ENCODE measurements at places on chromosomes 3 and 15.

- no peak overlapping the region for H3K4me3 ChIP-seq
- no peak overlapping the region for H3K27ac ChIP-seq
- no peak for DNase-seq
- H3K36me3 ChIP-seq: peaks cover 13% of the 10 kb centered on the region
These were observed 256.4 kb upstream of the TPM1 start for GRCh38 chr15:62785881-62786828.

- no peak for DNase-seq
- no peak overlapping the region for H3K4me3 ChIP-seq
- no peaks in the 10 kb centered on the region for H3K27me3 ChIP-seq
- no peaks in the 10 kb centered on the region for H3K36me3 ChIP-seq
- no peaks in the 10 kb centered on the region for H3K4me1 ChIP-seq
These were observed 191.7 kb downstream of the GOLGA6L6 start for GRCh38 chr15:20349774-20350498.

GRCh38 chr3:193590088-193590856 lies 2.7 kb upstream of the OPA1 start:
- H3K27ac ChIP-seq: no peak overlapping the region
- peaks cover 7% of the 10 kb centered on the region for H3K4me1 ChIP-seq

DNA sequence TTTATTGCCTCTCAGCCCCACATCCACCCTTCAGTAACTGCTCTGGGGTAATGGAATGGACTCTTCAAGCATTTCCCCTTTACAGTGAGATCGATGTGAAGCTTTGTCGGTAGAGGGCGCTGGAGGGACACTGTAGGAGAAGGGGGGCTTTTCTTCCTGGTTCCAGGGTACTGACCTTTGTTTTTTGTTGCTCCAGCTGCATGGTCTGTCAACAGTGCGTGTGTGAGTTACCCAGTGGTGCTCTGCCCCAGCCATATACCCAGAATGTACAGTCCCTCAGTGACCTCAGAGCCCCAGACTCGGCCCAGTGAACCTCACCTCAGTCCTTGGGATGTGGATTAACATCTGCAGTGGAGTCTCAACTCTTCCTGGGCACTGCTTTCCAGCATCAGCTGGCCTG lies 180.3 kb upstream of the TSC22D2 start:
- peaks cover 11% of the 10 kb centered on the region for H3K4me1 ChIP-seq
- no peaks in the 10 kb centered on the region for H3K27me3 ChIP-seq
- no peak overlapping the region for H3K27ac ChIP-seq
- DNase-seq: peak; percentile 10
- H3K4me3 ChIP-seq: no peak overlapping the region

GRCh38 chr3:189593581-189593980 lies 37.6 kb upstream of the TP63 start:
- DNase-seq: no peak
- no peak overlapping the region for H3K27ac ChIP-seq
- no peaks in the 10 kb centered on the region for H3K27me3 ChIP-seq

DNA sequence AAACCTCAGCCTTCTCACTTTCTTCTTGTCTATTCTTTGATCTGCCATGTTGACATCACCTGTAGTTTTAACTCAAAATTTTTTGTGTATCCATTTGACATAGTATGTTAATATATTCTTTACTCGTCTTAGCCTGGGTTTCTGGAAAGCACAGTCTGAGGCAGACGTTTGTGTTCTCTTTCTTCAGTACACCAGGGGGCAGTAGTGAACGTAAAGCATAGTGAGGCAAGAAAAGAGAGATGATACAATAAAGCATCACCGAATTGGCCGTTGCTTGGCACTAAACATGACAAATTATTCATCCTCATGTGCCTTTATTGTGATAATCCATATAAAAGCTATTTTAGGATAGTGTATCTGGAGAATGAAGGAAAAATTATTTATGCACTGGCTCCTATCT lies 141.0 kb upstream of the MYRIP start:
- no peak for DNase-seq
- H3K4me3 ChIP-seq: no peak overlapping the region
- no peaks in the 10 kb centered on the region for H3K36me3 ChIP-seq

GRCh38 chr3:56753206-56753820 lies 48.4 kb downstream of the ARHGEF3 start:
- H3K4me3 ChIP-seq: no peak overlapping the region
- H3K27me3 ChIP-seq: no peaks in the 10 kb centered on the region
- H3K36me3 ChIP-seq: no peaks in the 10 kb centered on the region
- peaks cover 22% of the 10 kb centered on the region for H3K4me1 ChIP-seq
- no peak overlapping the region for H3K27ac ChIP-seq

- no peak overlapping the region for H3K27ac ChIP-seq
These were observed 353.5 kb downstream of the MCTP2 start for GRCh38 chr15:94584833-94585244.

GRCh38 chr3:106842151-106842550 lies 535.1 kb upstream of the CCDC54 start:
- no peak overlapping the region for H3K4me3 ChIP-seq
- H3K27ac ChIP-seq: no peak overlapping the region
- H3K36me3 ChIP-seq: no peaks in the 10 kb centered on the region
- H3K27me3 ChIP-seq: no peaks in the 10 kb centered on the region
- peaks cover 11% of the 10 kb centered on the region for H3K4me1 ChIP-seq

DNA sequence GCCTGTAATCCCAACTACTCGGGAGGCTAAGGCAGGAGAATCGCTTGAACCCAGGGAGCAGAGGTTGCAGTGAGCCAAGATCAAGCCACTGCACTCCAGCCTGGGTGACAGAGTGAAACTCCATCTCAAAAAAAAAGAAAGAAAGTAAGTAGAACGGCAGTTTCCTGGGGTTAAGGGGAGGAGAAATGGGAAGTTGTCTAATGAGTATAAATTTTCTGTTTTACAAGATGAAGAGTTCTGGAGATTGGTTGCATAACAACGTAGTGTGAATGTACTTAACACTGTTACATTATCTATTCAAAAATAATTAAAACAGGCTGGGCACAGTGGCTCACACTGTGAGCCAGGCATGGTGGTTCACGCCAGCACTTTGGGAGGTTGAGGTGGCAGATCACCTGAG lies 45.4 kb downstream of the GRK7 start:
- no peak overlapping the region for H3K27ac ChIP-seq
- no peaks in the 10 kb centered on the region for H3K27me3 ChIP-seq
- no peak overlapping the region for H3K4me3 ChIP-seq
- no peaks in the 10 kb centered on the region for H3K36me3 ChIP-seq

- no peak overlapping the region for H3K27ac ChIP-seq
- H3K4me3 ChIP-seq: no peak overlapping the region
- no peak for DNase-seq
- no peaks in the 10 kb centered on the region for H3K36me3 ChIP-seq
These were observed 174.4 kb upstream of the LPP start for GRCh38 chr3:187979564-187979963.

DNA sequence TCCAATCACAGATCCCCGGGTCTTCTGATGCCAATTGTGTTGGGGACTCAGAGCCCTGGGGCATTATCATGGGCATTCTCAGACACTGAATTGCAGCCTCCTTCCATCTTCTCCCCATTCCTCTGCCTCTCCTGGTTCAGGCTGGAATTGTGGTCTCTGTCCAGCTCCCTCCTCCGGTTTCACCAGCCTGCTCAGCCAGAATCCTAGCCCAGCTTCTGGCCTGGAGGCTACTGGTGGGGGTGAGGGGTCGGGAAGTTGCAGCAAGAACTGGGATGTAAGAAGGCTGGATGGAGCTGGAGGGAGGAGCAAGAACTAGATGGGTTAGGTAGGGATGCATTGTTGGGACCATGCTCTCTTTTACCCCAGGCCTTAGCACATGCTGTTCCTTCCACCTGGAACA lies 53.5 kb downstream of the TLE3 start:
- no peaks in the 10 kb centered on the region for H3K4me1 ChIP-seq
- H3K27me3 ChIP-seq: no peaks in the 10 kb centered on the region
- H3K4me3 ChIP-seq: no peak overlapping the region
- no peaks in the 10 kb centered on the region for H3K36me3 ChIP-seq

DNA sequence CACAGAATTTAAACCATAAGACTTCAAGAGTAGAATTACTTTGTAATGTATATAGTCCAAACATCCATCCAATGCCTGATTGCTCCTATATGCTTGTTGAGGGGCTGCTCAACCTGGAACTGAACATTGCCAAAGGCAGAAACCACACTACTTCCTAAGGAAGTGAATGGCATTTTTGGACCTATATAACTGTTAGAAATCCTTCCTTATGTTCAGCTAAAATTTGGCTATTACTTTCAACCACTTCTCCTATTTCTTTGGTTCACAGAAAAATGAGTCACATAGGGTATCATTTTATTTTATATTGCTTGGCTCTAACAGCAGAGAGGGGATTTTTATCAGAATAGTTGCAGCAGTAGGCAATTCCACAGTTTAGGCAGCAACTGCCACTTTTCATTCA lies 342.1 kb downstream of the SLC9A9 start:
- H3K4me1 ChIP-seq: no peaks in the 10 kb centered on the region
- H3K27ac ChIP-seq: no peak overlapping the region
- no peaks in the 10 kb centered on the region for H3K27me3 ChIP-seq
- H3K36me3 ChIP-seq: no peaks in the 10 kb centered on the region
- no peak for DNase-seq

GRCh38 chr3:9552252-9552999 lies 1.2 kb downstream of the LHFPL4 start:
- H3K4me3 ChIP-seq: no peak overlapping the region
- no peak overlapping the region for H3K27ac ChIP-seq
- no peaks in the 10 kb centered on the region for H3K4me1 ChIP-seq
- H3K27me3 ChIP-seq: no peaks in the 10 kb centered on the region
- DNase-seq: no peak

DNA sequence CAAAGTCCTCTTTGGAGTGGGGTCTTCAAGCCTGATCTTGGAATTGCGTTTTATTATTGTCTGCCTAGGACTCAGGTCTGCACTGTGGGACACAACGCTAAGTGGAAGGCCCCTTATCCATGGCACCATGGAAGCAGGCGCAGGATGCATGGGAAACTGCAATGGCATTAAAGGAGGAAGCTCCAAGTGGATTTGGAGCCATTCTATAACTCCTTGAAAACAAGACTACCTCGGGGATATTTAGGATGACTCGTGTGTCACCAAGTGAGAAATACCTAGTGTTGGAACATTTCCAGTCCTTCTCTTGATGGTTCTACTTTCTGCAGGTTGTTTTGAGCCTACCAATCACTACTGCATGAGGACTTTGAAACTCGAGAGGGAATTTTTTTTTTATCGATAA lies 126.6 kb upstream of the ZBED2 start:
- peaks cover 3% of the 10 kb centered on the region for H3K4me1 ChIP-seq
- no peak overlapping the region for H3K27ac ChIP-seq
- DNase-seq: no peak
- H3K27me3 ChIP-seq: no peaks in the 10 kb centered on the region

- DNase-seq: no peak
- no peak overlapping the region for H3K27ac ChIP-seq
These were observed 27.5 kb downstream of the HERC1 start for GRCh38 chr15:63805993-63806980.

DNA sequence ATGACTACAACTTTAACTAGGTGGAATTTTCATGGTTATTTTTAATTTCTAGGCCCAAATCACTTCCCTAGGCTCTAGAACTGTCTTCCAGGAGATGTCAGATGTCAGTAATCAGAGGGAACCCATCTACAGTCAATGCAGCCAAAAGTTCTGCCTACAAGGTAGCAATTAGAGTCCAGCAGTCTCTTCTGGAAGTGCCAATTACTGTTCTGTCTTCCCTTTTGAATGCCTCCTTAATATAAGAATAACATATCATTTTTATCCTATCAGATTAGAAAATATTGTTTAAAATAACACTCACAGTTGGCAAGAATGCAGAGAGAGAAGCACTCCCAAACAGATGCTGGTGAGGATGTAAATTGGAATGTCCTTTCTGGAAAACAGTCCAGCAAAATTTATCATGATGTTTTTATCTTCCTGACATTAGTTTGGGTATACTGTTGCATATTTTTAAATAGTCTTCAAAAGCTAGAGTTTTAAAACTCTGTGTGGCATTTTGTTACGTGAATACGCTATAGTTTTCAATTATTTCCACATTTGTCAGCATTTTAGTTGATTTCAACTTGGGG lies 543.7 kb downstream of the FHIT start:
- DNase-seq: no peak
- H3K36me3 ChIP-seq: no peaks in the 10 kb centered on the region
- H3K4me1 ChIP-seq: no peaks in the 10 kb centered on the region
- no peaks in the 10 kb centered on the region for H3K27me3 ChIP-seq

GRCh38 chr3:118970819-118971218 lies 63.8 kb downstream of the IGSF11 start:
- no peak overlapping the region for H3K27ac ChIP-seq
- H3K4me3 ChIP-seq: no peak overlapping the region
- DNase-seq: no peak
- H3K36me3 ChIP-seq: no peaks in the 10 kb centered on the region
- H3K4me1 ChIP-seq: no peaks in the 10 kb centered on the region
- no peaks in the 10 kb centered on the region for H3K27me3 ChIP-seq

GRCh38 chr15:68469162-68470048 lies 37.4 kb upstream of the ITGA11 start:
- no peaks in the 10 kb centered on the region for H3K27me3 ChIP-seq
- H3K27ac ChIP-seq: peak overlapping the region; percentile 29
- peaks cover 10% of the 10 kb centered on the region for H3K4me1 ChIP-seq
- no peak for DNase-seq
- no peaks in the 10 kb centered on the region for H3K36me3 ChIP-seq

DNA sequence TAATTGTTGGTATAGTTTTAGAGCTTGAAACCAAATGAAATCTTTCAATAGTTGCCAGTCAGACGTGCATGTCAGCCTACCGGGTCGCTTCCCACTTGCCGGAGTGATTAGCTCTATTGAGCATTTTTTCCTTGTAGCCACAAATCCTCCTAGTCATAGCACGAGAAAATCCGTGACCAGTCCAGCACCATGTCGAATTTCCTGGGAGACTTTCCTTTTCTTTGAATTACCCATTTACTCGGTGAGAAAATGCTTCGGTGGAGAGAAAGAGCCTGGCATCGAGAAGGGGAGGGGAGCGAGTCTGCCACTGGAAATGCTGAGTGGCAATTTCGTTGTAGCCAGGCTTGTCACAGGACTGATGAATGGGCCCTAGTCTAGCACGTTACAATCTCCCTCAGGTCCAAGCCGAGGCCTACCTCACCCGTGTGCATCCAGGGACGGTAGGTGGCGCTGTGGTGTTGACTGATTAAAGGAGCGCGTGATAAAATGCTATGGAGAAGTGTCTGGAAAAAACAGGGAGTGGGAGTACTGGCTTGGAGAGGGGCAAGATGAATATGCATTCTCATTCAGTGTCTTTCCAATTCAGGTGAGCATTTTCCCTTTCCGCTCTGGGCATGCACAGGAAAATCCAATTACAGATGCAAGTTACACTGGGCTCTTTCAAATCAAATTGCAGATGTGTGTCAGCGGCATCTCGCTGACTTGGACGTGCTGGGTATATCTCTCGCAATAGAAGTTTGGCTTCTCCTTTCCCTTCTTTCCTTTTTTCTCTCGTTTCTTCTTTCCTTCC lies 238.8 kb downstream of the EDEM1 start:
- DNase-seq: peak; percentile 21
- no peaks in the 10 kb centered on the region for H3K36me3 ChIP-seq
- H3K27me3 ChIP-seq: no peaks in the 10 kb centered on the region
- no peak overlapping the region for H3K27ac ChIP-seq
- no peaks in the 10 kb centered on the region for H3K4me1 ChIP-seq
